Stimulated activated naive B cell treated with anti-CD40 and anti-IgM and Interleukin-4, amounts not matched to agents 10 μg/mL and 1 μg/mL and 100 μg/mL, for 72 hours (primary cell): ENCODE measurements at places on chromosomes 3 and 15.

DNA sequence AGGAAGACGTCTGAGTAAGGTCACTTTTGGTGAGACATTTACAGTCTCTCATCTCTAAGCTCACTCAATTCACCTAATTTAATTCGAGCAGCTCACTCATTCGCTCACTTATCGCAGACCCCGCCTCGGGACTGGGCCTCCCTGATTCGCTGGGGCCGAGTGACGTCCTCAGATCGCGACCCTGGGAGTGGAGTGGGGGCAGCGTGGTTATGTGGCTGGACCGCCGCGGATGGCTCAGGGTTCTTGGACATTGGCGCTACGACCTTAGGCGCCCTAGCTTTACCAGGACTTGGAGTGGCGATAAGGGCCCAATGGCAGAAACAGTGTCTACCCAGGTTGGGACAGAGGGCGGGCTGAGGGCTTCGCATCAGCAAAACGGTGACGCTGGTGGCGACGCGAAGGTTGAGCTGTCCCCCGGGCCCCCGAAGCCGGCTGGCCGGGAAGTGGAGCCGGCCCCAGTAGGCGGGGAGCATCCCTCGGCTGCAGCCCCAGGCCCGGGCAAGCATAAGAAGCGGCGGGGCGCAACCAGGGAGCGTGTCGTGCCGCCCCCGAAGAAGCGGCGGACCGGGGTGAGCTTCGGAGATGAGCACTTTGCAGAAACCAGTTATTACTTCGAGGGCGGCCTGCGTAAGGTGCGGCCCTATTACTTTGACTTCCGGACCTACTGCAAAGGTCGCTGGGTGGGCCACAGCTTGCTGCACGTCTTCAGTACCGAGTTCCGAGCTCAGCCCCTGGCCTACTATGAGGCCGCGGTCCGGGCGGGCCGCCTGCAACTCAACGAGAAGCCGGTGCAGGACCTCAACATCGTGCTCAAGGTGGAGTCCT, at the start of gene RPUSD2:
TSS of gene RPUSD2 (plus strand) at position 171 of the 825 bp plus-strand sequence. CDS start at position 210, 39 bp downstream.
- DNase-seq = peak; percentile 87

DNA sequence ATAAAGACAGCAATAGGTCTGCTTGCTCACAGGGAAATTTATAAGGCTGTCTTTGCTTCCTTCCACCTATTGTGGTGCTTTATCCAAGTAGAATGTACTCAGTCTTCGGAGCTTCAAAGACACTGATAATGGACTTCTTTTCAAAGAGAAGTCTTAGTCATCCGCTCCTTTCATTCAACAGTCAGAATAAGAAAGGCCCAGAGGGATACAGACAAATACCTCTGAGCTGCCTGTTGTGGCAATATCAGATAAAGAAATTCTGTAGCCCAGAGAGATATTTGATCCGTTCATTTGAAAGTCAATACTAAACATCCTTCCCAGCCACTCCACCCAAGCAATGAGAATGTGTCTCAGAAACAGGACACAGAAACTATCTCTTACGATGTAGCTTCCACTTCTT, 110.0 kb downstream of the FHIT start:
- no peak for DNase-seq

DNA sequence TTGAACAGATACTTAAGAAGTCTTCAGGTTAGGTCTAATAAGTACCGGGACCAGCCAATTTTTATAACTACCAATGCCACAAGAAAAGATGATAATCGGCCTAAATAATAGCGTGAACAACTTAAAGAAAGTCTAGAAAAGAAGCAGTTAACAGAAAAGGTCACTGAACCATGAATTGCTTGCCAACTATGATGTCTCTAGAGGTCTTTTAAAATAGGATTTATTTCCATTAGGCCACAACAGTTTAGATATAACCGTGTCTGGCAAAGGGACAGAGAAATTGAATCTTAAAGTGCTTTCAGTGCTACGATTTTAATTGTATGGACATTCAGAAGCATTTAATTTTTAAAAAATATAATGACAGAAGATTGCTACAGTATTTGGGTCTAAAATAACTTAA, 1070.4 kb downstream of the ROBO1 start:
- no peak for DNase-seq

GRCh38 chr3:190357468-190357867, 30.5 kb upstream of the CLDN16 start:
- DNase-seq = no peak

GRCh38 chr15:75861750-75862402, 18.6 kb downstream of the UBE2Q2 start:
- no peak for DNase-seq

GRCh38 chr15:85094685-85095084, 113.0 kb downstream of the PDE8A start:
- no peak for DNase-seq

GRCh38 chr3:2441558-2441957, 342.9 kb downstream of the CNTN4 start:
- DNase-seq = no peak

- DNase-seq = no peak
Measured at GRCh38 chr15:40926659-40927494, 2.3 kb upstream of the DLL4 start.

- no peak for DNase-seq
Measured at GRCh38 chr3:139906418-139906817, 28.6 kb upstream of the CLSTN2 start.

GRCh38 chr3:187997490-187997889, 156.5 kb upstream of the LPP start:
- no peak for DNase-seq

GRCh38 chr3:133443649-133444422, 44.0 kb downstream of the BFSP2 start:
- DNase-seq = no peak

- DNase-seq = peak; percentile 47
Measured at GRCh38 chr3:143081844-143082778, 37.5 kb upstream of the CHST2 start.

- no peak for DNase-seq
Measured at GRCh38 chr3:9452417-9452816, 55.0 kb downstream of the SETD5 start.

DNA sequence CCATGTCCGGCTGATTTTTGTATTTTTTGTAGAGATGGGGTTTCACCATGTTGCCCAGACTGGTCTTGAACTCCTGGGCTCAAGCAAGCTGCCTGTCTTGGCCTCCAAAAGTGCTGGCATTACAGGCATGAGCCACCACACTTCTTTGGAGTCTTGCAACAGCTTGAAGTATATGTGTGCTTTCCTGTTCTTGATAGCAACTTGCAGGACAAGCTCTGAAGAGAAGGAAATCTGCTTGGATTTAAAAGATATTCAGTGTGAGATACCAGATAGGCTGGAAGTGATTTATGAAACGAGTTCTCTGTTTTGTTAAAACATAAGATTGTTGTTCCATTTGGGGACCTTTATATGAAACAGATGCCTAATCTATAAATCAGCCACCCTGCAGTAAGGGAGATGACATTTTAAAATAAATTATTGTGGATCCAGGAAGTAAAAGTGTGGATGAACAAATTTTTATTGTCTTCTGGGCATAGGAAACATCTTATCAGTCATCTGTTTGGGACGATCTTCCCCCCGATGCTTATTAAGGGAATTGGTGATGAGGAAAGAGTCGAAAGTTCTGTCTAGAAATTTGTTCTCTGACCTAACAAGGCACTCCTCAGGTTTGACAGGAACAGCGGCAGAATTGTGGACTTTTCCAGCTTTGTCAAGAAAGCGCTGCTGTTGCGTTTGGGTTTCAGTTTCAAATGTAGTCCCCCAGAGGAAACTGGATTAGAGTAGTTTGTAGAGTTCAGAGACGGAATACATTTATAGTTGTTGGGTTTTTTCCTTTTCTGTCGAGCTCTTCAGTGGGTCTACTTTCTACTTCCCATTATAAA, 53.7 kb upstream of the MAGI1 start:
- DNase-seq = no peak

- DNase-seq = no peak
Measured at GRCh38 chr3:197597335-197597734, 41.6 kb upstream of the BDH1 start.

DNA sequence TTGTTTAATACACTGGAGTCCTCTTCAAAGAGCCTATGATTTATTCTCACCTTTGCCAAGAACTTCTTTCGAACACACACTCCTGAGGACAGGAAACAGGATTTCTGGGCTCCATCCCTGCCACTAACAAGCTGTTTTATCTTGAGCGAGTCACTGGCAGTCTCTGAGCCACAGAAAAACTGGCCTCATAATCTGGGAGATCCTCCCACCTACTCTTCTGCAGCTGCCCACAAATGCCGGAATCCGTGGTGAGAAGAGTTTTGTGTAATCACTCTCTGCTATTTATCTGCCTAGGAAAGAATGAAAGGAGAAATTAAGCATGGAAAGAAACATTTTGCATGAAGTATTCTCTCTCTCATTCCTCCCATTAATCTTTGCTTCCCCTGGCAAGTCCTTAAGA, 172.0 kb upstream of the TRIM42 start:
- DNase-seq = no peak

DNA sequence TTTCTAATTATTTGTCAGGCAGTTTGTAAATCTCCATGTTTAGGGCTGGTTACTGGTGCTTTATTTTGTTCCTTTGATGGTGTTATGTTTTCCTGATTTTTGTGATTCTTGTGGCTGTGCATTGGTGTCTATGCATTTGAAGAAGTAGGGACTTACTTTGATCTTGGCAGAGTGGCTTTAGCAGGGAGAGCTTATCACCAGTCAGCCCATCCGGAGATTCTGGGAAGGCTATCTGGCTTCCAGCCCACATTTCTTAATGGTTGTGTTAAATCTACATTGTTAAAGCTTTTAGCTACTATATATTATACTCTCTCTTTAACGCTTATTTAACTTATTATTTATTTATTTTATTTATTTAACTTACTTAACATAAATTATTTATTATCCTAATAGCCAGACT, 35.1 kb downstream of the FBXL2 start:
- no peak for DNase-seq

GRCh38 chr3:16186086-16186485, 11.6 kb downstream of the GALNT15 start:
- DNase-seq = no peak

- peak; percentile 17 for DNase-seq
Measured at GRCh38 chr15:68383161-68384074, 48.5 kb downstream of the ITGA11 start.

DNA sequence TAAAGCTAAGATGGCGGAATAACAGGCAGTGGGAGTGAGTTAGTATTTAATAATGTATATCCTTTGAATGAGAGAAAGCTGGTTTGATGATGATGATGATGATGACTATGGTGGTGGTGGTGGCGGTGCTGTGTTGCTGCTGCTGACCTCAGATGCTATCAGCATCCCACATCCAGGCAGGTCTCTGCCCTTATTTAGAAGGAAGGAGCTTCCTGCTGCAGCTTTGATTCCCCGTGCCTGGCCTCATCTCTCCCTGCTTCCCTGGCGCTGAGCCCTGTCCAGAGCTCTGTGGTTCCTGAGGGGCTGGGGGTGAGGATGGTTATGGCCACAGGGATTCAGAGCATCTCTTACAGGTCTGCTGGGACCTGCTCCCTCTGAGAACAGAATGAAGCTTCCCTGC, 73.1 kb downstream of the RAB11A start:
- DNase-seq = no peak

DNA sequence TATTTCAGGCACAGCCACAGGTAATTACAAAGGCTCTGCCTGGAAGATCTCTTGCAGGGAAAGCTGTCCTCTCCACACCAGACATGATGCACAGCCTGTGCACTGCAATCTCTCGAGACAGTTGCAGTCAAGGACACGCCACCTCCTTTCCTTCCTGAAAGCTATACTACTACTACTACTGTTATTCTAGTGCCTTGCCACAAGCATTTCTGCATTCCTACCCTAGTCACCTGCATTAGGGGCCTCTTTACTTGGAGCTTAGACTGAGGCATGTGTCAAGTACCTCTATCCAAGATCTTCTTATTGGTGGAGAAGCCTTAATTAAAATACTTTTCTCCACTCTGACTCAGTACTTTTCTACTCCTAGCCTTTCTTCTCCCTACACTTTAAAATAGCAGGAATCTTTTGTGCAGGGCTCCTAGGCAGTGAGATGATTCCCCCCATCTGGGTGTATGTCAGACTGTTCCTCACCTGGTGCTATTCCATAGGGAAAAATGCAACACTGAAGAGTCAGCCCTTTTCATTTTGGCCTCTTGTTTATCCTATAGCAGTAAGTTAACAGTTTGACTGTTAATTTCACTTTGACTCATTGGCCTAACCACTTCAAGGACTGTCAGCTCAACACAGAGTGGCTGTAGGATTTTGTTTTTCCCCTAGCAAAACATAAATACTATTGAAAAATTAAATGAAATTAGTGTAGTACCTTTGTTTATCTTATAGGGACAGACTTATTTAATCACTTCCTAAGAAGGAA, 78.9 kb downstream of the ESYT3 start:
- DNase-seq = no peak

DNA sequence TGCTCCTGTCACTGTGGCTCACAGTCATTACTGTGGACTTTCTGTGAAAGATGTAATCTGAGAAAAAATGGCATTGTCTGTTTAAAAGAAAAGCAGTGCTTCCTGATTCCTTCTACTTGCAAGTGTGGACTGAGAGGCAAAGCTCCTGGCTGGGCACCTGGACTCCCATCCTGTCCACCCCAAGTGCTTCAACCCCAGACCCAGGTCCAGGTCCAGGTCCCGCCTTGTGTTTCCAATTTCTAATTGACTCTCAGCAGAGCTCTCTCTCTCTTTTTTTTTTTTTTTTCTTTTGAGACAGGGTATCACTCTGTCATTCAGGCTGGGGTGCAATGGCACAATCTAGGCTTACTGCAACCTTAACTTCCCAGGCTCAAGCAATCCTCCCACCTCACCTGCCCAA, 94.9 kb downstream of the ATP10A start:
- no peak for DNase-seq

DNA sequence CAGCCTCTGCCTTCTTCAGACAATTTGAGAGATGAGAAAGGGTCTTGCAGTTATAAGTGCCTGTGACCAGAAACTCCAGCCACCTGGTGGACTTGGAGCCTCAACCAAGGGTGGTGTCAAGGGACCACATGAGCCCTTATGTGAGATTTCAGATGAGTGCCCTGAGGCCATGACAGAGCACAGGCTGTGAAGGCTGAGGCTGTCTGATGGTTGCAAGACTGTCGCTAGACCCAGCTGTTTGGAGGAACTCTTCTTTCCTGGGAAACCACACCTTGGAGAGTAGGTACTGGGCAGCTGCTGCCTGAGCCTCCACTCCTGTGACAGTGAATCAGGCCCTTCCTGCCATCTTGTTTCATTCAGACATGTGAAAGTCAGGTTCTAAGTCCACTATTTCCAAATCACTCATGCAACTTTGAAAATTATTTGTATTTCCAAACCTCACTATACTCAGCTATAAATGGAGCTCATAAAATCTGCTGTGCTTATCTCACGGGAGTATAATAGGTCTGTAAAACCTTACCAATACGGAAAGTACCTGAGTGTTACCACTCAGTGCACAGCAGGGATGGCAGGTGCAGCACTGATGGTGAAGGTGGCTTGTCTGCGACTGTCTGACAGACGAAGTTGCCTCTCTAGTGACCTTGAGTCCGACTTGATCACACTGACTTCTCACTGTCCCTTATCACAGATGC, 99.4 kb downstream of the RPL39L start:
- DNase-seq = no peak
